Effector memory CD4-positive, alpha-beta T cell (primary cell): ENCODE measurements at places on chromosomes 6 and 20.

DNA sequence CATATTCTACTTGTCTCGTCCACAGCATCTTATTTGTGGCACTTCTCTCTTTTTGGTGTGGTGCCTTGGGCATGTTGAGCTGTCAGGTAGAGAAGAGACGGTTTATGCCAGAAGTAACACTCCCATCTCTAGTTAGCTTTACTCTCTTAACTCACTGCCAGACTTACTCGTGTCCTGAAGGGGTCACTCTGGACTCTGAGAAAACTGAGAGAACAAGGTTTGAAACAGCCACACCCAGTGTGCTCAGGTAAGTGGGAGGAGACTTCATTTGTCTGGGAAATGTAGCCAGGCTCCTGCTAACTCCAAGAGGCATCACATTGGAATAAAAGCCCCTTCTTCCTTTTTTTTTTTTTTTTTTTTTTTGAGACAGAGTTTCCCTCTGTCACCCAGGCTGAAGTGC is 360.8 kb downstream of the QKI start:
- DNase-seq, result no peak

- DNase-seq, result no peak
These were observed 51.7 kb downstream of the MOCS1 start for GRCh38 chr6:39882531-39882899.

DNA sequence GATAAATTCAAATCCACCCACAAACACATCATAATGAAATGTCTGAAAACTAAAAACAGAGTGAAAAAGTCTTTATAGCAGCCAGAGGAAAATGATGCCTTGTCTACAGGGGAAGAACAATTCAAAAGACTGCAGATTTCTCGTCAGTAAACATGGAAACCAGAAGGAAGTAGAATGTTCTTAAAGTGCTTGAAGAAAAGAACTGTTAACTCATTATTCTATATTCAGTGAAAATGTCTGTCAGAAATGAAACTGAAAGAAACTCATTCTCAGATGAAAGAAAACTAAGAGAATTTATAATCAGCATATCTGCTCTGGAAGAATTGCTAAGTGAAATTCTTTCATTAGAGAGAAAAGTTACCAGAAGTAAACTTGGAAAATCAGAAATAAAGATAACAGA is 416.1 kb downstream of the TBC1D32 start:
- DNase-seq, result no peak

DNA sequence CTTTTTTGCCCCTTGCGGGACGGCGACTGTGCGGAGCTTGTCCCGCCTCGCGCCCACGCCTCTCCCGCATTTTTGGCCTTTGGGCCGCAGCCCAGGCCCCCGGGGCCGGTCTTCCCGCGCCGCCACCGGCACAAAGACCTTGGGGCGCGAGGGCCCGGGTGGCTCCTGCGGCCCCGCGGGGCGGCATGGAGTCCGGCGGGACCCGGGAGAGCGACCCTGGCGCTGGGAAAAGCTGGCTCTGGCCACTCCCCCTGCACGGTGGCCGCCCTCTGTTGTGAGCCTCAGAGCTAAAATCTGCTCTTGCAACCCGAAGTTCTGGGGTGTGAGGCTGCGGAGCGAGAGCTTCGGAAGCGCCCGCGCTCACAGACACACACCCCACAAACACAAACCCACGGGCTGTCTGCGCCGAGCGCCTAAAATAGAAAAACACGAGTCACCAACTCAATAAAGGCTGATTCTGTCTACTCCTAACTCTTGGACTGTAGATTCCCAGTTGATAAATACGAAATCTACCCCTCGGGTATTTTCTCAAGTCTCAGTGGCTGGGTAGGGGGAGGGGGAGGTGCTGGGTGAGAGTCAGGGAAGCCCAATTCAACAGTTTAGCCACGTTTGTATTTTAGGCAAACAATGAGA is 496 bp upstream of the BEND3 start:
- DNase-seq, result no peak

GRCh38 chr20:35404614-35405259 is 7.0 kb downstream of the UQCC1 start:
- DNase-seq, result no peak

DNA sequence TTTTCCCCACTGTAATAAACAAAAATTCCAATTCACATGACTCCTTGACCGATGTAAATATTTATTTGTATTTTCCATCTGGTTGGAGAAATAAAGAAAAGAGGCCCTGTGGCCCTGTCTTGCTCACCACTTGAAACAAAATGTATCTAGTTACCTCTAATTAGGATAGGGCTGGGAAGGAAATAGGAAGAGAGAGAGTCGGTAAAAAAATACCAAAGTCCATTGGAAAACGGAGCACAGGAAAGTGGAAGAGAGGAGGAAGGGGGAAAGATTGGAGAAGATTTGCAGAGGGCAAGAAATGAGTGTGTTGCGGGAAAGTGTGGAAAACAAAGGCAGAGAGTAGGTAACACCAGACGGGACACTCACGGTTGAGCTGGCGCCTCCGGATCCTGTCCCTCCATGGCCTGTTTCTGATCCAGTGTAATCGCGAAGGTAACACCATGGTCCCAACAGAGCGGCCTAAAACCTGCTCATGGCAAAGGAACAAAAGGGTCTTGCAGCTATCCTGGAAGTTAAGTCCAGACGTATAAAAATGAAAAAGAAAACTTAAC is 105.8 kb upstream of the RIPOR2 start:
- DNase-seq, result no peak

DNA sequence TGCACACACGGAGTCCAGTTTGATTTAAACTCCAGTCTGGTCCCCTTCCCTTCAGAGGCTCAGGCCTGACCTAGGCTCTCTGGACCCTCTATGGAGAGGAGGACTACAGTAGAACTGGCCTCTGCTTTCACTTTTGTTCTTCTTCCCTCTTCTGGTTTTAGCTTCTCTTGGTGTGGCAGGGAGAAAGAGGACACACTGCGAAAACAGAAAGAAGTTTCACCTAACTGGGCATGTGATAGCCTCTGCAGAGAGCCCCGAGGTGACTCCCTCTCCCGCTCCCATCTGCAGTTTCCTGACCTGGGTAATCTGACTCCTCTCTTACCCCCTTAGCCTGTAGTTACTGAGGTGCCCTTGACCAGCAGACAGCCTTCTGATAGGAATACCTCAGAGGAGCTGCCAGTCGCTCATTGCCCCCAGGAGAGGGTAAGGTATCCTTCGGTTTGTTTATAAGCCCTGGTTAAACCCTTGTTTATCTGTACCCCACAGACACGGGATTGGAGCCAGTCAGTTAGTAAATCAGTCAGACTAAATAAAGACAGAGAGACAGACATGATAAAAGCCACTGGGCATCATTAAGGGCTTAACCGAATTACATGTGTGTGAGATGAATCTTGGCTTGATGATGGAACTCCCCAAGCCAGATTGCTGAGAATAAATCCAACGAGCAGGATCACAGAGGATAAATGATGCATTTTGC is 12.0 kb upstream of the DTNBP1 start:
- no peak for DNase-seq

- DNase-seq, result no peak
These were observed 19.8 kb downstream of the HLA-F start for GRCh38 chr6:29743025-29743424.

DNA sequence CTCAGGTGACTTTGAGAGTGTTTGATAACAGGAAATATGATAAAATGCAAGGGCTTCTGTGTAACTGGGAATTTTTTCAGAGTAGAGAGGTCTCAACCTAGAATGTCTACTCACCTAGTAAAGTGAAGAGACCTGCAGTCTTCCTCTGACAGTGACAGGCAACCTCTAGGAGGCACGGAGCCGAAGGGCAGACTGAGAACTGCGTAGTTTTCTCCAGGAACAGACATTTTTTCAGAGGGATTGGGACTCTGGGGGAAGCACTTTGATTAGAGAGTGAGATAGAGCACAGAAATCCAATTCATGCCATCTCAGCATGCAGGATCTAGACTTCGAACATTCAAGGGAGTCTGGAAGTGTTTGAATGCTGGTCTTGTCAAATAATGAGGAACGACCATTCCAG is 213.3 kb downstream of the AKAP7 start:
- DNase-seq, result no peak

- DNase-seq, result no peak
These were observed 29.2 kb downstream of the SGK1 start for GRCh38 chr6:134288538-134289203.

DNA sequence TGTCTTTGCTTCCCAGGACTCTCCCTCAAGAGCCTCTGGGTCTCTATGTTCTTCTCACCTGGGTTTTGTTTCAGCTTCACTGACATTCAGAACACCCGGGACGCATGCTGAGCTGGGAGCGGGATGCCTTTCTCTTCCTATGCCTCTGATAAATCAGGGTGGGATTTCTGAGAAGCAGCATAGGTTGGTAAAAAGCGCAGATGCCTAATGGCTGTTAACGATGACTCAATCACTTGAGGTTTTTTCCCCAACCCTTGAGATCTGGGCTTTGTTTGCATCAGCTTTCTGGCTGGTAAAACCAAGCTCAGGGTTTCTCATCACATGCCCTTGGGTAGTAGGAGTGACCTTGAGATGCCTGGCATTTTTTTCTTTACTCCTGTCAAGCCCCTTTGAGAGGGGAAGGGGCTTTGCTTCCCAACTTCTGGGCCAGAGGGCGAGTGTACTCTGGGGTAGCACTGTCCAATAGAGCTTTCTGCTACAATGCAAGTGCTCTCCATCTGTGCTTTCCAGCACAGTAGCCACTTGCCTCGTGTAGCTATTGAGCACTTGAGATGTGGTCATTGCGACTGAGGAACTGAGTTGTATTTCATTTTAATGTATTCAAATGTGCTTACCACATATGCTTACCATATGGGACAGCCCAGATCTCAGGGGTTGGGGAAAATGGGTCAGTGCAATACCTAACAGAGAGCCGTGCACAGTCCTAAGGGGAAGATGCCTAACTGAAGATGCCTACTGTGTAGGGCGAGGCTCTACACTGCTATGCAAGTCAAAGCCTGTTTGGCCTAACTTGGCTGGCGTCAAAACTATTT is 69.1 kb downstream of the PPP1R14C start:
- no peak for DNase-seq

DNA sequence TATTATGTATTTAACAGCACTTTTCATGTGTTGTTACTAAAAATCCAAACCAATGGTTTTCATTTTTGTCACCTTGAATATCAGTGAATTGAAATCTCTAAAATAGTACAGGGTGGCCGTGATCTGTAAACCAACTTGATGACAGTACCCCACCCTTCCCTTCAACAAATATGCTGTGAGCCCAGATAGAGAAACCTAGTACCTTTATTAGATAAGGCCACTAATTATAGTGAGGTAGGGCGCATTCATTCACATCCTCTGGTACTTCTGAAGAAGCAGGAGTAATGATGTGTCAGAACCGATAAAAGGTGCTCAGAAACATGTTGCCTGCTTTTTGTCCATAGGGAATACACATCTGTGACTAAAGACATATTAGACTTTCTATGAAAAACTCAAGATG is 409.5 kb downstream of the GJA1 start:
- DNase-seq, result no peak

DNA sequence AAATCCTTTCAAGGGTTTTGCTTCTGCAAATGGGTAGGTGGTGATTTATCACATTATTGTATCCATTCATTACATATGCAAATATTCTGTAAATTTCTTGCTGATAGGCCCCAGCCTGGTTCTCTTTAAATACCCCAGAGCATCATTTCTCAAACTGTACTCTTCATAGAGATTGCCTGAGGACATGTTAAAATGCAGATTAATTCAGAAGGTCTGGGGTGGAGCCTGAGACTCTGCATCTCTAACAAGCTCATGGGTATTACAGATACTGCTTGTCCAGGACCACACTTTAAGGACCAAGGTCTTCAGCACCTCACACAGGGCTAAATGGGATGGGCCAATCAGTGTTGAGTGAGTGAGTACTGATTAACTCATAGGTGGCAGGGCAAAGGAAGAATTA is 46.3 kb downstream of the PKHD1 start:
- no peak for DNase-seq

DNA sequence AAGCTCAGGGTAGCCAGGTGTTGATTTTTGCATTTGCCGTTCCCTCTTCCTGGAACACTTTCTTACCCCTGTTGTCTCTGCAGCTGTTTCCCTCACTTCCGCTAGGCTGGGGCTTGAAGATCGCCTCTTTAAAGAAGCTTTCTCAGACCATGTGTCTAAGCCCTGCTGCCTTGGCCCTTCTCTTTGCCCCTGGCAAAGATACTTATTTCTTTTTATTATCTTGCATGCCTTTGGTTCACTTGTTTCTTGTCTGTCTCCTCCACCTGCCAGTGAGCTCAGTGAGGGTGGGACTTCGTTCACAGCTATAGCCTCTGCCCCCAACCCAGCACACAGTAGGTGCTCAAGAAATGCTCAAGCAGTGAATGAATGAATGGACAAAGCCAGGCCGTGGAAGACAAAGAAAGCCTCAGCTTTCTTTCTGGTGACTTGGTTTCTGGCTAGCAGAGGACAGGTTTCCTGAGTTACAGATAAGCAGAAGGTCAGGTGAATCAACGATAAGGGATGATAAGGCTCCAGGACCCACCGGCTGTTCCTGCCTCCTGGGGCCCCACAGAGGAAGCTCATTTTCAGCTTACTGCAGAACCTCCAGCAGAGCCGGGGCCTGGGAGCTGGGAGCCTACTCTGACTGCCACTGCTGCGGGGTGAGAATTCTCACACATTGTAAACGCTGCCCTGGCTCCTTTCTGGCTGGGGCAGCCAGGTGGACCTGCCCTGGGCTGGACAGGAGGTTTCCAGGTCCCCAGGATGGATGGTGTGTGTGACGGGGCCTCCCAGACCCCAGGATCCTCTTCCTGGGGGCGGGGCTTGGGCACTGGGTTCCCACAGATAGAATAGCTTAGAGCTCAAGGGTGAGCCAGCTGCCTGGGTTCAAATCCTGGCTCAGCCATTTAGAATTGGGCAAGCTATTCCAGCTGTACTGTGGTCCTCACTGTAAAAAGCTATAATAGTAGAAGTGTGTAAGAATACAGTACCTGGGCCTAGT is 29.8 kb downstream of the SNAI1 start:
- no peak for DNase-seq

GRCh38 chr20:62739581-62740285 is 31.1 kb downstream of the NTSR1 start:
- peak; percentile 29 for DNase-seq

GRCh38 chr20:50848846-50849673 is 54.2 kb downstream of the BCAS4 start:
- no peak for DNase-seq

GRCh38 chr20:57310821-57311514 is 18.6 kb upstream of the SPO11 start:
- DNase-seq, result no peak

DNA sequence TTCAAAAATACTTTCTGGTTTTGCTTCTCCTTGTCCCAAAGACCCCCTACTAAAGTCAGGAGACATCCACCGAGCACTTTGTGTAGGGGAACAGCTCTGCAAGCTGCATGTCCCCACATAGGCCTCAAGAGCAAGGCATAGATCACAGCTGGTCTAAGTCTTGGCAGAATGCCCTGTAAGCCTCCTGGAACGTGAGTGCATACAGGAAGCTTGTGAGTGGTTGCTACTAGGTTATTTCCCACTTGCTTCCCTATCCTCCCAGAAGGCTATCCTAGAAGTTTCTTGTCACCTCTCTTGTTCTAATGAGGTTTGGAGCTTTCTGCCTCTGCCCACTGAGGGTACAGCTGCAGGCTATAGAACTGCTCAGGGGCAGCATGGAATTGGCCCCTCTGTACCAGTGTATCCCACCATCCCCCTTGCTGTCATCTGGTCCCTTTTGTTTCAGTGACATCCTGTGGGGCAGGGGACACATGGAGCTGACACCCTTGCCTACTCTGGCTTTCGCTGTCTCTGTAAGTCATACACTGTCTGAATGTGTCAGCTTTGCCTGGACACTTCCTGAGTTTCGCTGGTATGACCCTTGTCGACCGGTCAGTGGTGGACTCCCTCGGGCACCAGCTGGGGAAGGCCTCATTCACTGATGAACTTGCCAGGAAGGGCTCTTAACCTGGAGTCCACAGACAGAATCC is 35.6 kb upstream of the KCNK16 start:
- no peak for DNase-seq

- no peak for DNase-seq
These were observed 90.9 kb downstream of the PSMG4 start for GRCh38 chr6:3349388-3350251.
